ENCODE measurements at places on chromosomes 6 and 20.

GRCh38 chr20:8756410-8756809 lies 312.5 kb upstream of the PLCB4 start:
- DNase-seq: no peak

GRCh38 chr6:1624058-1624850 lies 14.5 kb downstream of the FOXC1 start:
- no peak for DNase-seq

DNA sequence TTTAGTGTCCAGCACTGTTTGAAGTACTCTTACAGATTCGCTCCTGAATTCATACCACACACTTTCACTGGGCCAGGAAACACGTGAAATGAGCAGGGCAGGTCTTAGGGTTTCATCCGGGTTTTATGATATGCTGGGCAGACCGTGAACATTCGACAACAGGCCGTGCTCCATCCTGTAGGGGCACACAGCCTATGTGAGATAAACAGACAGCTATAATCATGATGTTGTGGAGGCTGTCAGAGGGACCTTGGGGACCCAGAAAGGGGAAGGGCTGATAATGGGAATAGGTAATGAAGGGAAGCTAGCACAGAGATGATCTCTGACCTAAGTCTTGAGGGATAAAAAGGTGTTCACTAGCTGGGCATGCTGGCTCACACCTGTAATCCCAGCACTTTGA lies 110.4 kb downstream of the RIN2 start:
- peak; percentile 27 for DNase-seq

DNA sequence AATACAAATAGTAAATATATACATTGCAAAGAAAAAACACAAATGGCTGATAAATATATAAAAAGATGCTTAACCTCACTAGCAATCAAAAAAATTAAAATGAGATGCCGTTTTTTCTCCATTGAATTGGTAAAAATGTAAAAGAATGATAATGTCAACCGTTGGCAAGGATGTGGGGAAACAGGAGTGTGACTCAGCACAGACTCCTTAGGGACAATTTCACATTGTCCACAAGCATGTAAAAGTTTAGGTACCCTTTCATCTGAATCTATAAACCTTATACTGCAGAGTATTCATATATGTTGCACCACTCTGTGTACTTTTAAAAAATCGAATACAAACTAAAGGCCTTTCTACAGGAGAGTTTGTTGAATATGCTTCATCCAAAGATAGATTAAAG lies 143.1 kb upstream of the RREB1 start:
- no peak for DNase-seq

DNA sequence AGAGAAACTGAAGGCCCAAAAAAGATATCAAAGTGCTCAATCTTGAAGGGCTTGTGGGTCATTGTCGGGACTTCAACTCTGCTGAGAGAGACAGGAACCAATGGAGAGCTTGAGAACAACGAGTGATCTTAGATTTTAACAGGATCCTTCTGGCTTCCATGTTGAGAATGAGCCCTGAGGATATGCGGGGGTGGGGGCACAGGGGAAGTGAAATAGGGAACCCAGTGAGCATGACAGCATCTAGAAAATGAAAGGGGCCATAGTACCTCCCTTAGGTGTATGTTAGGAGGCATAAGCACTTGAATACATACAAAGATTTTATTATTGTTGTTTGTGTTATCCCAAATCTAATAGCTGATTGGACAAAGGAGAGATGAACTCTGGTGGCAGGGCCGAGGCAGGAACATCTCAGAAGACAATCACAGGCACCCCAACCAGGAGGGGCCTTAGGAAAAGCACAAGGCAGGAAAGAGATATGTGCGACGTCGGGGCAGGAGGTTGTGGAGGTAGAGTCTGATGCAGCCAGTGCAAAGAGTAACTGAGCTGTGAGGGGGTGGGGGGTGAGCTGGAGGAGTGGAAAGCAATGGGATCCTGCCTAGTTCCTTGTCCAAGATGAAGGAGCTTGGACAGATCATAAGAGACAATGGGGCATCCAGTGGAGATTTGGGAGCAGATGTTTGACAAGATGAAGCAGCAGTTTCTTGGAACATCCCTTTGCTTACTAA lies 10.4 kb downstream of the TGM6 start:
- no peak for DNase-seq

DNA sequence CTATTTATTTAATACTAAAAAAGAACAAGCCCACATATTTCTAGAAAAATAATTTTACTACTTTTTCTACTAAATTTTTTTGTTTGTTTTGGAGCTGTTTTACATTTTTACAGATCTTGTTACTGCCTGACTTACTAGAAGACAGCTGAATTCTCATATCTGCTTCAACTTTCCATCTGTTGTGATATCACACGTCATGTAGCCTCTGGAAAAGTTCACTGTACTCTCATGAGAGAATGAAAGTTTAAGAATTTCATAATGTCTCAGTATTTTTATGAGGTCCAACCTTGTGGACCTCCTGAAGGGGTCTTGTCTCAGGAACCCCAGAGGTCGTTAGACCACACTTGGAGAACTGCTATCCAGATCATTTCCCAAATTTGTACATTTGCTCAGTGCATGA lies 81.7 kb upstream of the MTHFD1L start:
- DNase-seq: no peak

DNA sequence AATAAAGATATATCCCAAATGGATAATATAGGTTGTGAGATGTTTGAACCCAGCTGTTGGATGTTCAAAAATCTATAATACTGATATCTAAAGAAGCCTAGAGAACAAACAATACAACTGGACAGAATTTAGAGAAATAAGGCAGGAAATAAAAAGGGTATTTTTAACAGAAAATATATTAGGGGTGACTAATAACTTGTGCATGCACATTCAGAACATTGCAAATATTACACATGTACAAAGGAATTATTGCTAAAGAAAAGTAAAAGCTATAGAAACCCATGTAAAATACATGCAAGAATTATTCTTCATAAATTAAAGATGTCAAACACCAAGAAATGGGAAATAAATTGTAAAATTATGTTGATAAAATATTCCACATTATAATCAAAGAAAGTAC lies 32.7 kb upstream of the HCRTR2 start:
- DNase-seq: no peak

- no peak for DNase-seq
Observed at GRCh38 chr6:3594201-3594600, 137.4 kb upstream of the SLC22A23 start.

- DNase-seq: no peak
Observed at GRCh38 chr6:40210628-40211056, 276.4 kb upstream of the MOCS1 start.
